ENCODE measurements at places on chromosomes 2 and 18. TPM values are rescaled to one million over a fixed set of nuclear protein-coding genes. Genes with fewer than 3 reads are reported as not detected.
A peak's percentile ranks its signal among the peaks of the same experiment; 100 is the strongest.

DNA sequence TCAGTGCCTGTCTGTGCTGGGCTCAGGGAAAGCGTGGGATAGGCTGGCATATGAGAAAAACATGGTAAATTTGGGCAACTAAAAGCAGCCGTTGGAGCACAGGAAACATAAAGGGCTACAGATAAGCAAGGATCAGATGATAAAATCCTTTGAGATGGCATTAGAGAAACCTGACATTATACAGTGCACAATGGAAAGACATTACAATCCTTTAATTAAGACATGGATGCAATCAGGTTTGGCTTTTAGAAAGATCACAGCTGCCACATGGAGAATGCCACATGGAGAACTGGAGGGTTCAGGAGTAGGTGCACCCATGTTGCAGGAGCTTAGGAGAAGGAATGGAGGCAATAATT is 117.3 kb downstream of the CDC42EP3 start:
- H3K4me1 ChIP-seq = no peaks in the 10 kb centered on the region
- H3K36me3 ChIP-seq = no peaks in the 10 kb centered on the region
- DNase-seq = no peak
- H3K27ac ChIP-seq = no peak overlapping the region
- no peaks in the 10 kb centered on the region for H3K27me3 ChIP-seq
- no peak overlapping the region for H3K4me3 ChIP-seq

- H3K4me1 ChIP-seq = no peaks in the 10 kb centered on the region
- H3K36me3 ChIP-seq = no peaks in the 10 kb centered on the region
- H3K27ac ChIP-seq = no peak overlapping the region
These were observed 55.7 kb downstream of the KLHL14 start for GRCh38 chr18:32717126-32717525.

DNA sequence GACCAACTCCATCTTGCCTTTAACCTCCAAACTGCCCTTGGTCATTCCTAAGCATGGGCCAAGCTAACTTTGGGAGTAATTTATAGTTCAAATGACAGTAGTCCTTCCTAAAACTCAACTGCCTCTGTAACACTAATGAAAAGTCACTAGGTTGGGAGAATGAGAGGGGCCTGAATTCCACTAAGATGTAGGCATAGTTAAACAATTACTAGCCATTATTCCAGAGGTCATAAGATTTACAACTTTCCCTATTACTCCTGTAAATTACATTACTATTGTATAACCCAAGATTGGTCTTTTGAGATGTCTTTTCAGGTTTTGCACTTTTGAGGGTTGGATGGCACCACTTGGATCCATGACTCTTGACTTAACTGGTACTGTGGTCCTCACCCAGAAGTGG is 94.6 kb downstream of the SPP2 start:
- DNase-seq = no peak
- no peaks in the 10 kb centered on the region for H3K36me3 ChIP-seq
- H3K4me3 ChIP-seq = no peak overlapping the region
- H3K4me1 ChIP-seq = peaks cover 13% of the 10 kb centered on the region
- no peak overlapping the region for H3K27ac ChIP-seq

DNA sequence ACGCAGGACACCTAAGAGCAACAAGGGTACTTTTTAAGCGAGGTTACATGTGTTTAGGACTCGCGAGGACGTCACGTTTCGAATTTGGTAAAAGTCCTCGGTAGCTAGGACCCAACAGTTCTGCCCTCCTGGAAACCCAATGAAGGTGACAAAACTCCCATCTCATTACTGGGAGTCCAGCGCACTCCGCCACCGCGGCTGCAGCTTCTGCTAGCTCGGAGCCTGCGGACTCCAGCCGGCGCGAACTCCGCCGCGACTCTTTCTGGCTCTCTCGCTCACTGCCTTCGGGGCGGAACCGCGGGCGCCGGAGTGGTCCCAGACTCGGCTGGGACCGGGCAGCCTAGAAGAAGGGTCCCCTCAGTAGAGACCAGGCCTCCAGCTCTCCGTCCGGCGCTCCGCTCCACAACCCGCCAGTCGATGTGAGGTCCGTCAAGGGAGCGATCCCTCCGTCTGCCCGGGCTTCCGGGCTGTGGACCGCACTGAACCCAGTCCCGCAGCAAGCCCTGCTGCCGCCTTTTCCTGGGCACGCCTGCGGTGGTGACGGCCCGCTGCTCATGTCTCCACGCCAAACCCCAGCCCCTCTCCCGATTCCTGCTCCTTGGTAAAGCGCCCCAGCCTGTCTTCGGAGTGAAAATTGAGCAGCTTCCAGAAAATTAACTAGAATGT is 3.0 kb upstream of the OSR1 start:
- H3K27me3 ChIP-seq = peaks cover 72% of the 10 kb centered on the region
- H3K4me1 ChIP-seq = peaks cover 27% of the 10 kb centered on the region
- no peak overlapping the region for H3K27ac ChIP-seq
- peak overlapping the region; percentile 84 for H3K4me3 ChIP-seq
- no peaks in the 10 kb centered on the region for H3K36me3 ChIP-seq
- no peak for DNase-seq

- no peak overlapping the region for H3K4me3 ChIP-seq
- peaks cover 2% of the 10 kb centered on the region for H3K4me1 ChIP-seq
- DNase-seq = no peak
- H3K27ac ChIP-seq = no peak overlapping the region
- no peaks in the 10 kb centered on the region for H3K36me3 ChIP-seq
These were observed 144.0 kb downstream of the BCL11A start for GRCh38 chr2:60409531-60409871.

DNA sequence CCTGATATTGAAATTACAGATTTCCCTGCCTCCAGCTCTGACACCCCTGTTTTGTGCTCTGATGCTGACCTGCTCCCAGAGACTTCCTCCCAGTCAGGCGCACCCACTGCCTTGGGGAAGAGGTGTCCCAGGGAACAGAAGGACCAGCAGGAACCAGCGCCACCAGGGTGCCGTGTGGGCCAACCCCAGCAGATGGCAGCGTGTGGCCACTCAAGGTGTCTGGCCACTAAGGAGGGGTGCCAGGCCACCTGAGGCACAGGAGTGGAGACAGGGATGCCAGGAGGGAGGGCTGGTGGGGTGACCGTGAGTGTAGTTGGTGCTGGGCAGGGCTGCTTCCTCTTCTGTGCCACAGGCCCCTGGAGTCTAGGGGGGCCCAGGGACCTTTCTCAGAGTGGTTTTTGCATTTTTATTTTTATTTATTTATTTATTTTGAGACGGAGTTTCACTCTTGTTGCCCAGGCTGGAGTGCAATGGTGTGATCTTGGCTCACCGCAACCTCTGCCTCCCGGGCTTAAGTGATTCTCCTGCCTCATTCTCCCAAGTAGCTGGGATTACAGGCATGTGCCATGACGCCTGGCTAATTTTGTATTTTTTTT is 56.0 kb downstream of the TEX44 start:
- no peak overlapping the region for H3K4me3 ChIP-seq
- no peak overlapping the region for H3K27ac ChIP-seq
- DNase-seq = no peak
- peaks cover 2% of the 10 kb centered on the region for H3K27me3 ChIP-seq

- H3K4me3 ChIP-seq = no peak overlapping the region
- peaks cover 12% of the 10 kb centered on the region for H3K4me1 ChIP-seq
- no peak overlapping the region for H3K27ac ChIP-seq
These were observed 12.8 kb downstream of the TMEM163 start for GRCh38 chr2:134705861-134706586.

DNA sequence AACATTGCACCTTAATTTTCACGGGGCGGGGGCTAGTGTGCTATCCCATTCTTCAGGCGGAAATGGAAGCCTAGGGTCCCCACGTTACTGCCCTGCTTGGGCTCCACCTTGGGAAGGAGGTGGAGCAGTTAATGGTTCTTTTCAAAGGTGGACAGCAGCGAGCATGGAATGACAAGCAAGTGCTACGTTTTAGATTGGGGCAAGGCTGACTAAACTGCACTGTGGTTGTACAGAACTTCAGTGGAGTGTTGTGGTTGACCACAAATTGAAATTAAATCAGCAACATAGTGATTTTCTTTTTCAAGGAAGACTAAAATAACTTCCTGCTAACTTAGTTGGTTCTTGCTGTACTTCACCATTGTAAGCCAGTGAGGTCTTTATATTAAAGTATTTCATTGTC is 47.0 kb downstream of the CHRNA1 start:
- H3K27me3 ChIP-seq = peaks cover 21% of the 10 kb centered on the region
- H3K4me3 ChIP-seq = no peak overlapping the region
- no peak overlapping the region for H3K27ac ChIP-seq
- no peaks in the 10 kb centered on the region for H3K36me3 ChIP-seq
- H3K4me1 ChIP-seq = peaks cover 4% of the 10 kb centered on the region
- peak; percentile 87 for DNase-seq

DNA sequence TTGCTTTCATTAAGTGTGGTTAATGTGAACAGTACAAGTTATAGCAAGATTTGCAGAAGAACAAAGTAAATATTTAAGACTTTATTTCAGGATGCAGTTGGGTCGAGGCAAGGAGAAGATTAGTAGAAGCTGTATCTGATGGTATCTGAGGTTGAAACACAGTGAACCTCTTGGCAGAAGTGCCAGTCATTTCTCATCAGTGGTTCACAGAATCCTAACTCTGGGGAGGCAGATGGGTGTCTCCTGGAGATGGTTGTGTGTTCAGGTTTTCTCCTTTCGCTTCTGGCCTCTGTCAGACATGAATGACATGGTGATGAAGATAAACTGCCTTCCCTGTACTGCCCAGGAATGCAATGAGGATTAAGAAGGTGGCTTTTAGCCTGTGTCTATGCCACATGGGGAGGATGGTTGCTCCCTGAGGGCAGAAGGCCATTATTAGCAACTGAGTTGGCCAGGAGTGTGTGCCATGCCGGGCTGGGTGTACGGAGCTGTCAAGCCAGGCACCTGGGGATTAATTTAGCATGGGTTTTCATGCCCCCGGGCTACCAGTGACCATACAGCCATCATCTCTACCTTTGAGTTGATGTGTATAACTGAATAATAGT is 28.0 kb downstream of the MGAT5 start:
- no peak overlapping the region for H3K27ac ChIP-seq
- no peak overlapping the region for H3K4me3 ChIP-seq
- no peaks in the 10 kb centered on the region for H3K27me3 ChIP-seq

DNA sequence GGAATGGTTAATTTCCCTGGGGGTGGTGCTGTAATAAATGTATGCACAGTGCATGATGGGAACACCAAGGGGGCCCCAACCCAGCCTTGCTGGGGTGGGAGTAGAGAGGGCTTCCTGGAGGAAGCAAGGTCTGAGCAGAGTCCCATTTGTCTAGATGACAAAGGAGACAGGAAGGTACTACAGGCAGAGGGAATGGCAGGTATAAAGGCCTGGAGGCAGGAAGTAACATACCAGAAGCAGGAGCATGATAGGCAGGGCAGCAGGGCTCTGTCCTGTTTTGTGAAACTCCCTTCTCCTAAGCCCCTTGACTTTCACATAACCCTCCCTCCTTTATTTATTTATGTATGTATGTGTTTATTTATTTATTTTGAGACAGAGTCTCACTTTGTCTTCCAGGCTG is 3.9 kb downstream of the GMPPA start:
- peaks cover 7% of the 10 kb centered on the region for H3K36me3 ChIP-seq
- peaks cover 30% of the 10 kb centered on the region for H3K4me1 ChIP-seq
- H3K27ac ChIP-seq = no peak overlapping the region

- no peaks in the 10 kb centered on the region for H3K36me3 ChIP-seq
- H3K27me3 ChIP-seq = no peaks in the 10 kb centered on the region
- H3K27ac ChIP-seq = no peak overlapping the region
These were observed 7.0 kb upstream of the ACTR2 start for GRCh38 chr2:65220432-65221131.

- H3K27me3 ChIP-seq = no peaks in the 10 kb centered on the region
- H3K27ac ChIP-seq = no peak overlapping the region
- peaks cover 20% of the 10 kb centered on the region for H3K4me1 ChIP-seq
- no peak overlapping the region for H3K4me3 ChIP-seq
- H3K36me3 ChIP-seq = peaks cover 4% of the 10 kb centered on the region
These were observed 19.2 kb upstream of the AP1S3 start for GRCh38 chr2:223856584-223856983.

GRCh38 chr2:28049416-28049815 is 158.9 kb downstream of the BABAM2 start:
- no peak overlapping the region for H3K27ac ChIP-seq
- peak; percentile 66 for DNase-seq
- peaks cover 17% of the 10 kb centered on the region for H3K4me1 ChIP-seq
- no peaks in the 10 kb centered on the region for H3K27me3 ChIP-seq
- no peak overlapping the region for H3K4me3 ChIP-seq
- no peaks in the 10 kb centered on the region for H3K36me3 ChIP-seq

DNA sequence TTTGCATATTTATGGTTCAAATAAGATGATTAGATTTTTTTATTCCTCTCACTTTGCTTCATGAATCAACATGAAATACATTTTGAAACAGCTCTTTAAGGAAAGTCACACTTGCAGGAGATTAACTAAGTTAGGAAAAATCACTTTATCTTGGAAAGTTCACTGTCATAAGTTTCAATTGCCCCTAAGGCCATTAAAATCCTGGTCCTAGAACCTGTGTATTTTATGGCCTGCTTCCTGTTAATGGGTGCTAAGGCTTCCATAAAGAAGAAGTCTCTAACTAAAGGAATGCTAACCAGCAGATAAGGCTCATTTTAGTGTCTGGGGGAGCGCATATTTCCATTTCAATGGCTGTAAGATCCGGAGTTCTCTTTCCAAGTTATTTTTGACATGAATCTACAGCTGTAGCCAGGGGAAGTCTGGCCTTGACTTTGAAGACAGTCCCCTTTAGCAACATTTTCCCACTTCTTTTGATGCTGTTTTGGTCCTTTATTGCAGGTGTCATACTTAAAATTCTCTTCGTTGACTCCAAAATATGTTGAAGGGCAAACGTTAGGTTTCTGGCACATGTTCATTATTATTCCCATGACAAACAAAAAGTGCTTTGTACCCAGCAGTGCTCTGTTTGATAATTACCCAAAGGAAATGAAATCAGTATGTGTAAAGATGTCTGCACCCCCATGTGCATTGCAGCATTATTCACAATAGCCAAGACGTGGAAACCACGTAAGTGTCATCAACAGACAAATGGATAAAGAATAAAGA is 34.4 kb upstream of the SH3BP4 start:
- H3K4me3 ChIP-seq = no peak overlapping the region
- H3K27ac ChIP-seq = no peak overlapping the region
- H3K27me3 ChIP-seq = no peaks in the 10 kb centered on the region
- no peaks in the 10 kb centered on the region for H3K36me3 ChIP-seq
- no peaks in the 10 kb centered on the region for H3K4me1 ChIP-seq

DNA sequence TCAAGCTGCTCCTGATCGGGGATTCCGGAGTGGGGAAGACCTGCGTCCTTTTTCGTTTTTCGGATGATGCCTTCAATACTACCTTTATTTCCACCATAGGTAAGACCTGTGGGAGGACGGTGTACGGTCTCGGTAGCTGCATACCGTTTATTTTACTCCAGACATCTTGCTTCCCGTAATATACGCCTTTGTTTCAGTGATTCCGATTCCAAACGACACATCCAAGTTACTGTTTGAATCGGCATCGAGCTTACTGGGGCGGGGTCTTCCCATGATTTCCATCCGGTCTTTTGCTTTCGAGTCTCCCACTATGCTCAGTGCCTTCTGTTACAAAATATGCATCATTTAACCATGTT is 731 bp downstream of the RAB10 start:
- peaks cover 2% of the 10 kb centered on the region for H3K36me3 ChIP-seq
- H3K27ac ChIP-seq = peak overlapping the region; percentile 94
- no peak for DNase-seq
- H3K27me3 ChIP-seq = no peaks in the 10 kb centered on the region
- peak overlapping the region; percentile 97 for H3K4me3 ChIP-seq
- H3K4me1 ChIP-seq = peaks cover 4% of the 10 kb centered on the region

- H3K4me1 ChIP-seq = no peaks in the 10 kb centered on the region
- H3K4me3 ChIP-seq = no peak overlapping the region
- peaks cover 6% of the 10 kb centered on the region for H3K27me3 ChIP-seq
- H3K36me3 ChIP-seq = no peaks in the 10 kb centered on the region
These were observed 515.2 kb upstream of the FANCL start for GRCh38 chr2:58756336-58756735.

Gene EIF2AK3
- total RNA-seq = 27.1 TPM

Gene PPP1R7
- 53.4 TPM for total RNA-seq

Gene TRAK2
- 38.8 TPM for total RNA-seq

Gene LCT
- total RNA-seq = not detected

Gene NT5DC4
- not detected for total RNA-seq

Gene ID2
- 13.6 TPM for total RNA-seq

Gene SMAD2
- 120 TPM for total RNA-seq

Gene ESPNL
- 0.07 TPM for total RNA-seq

Gene CYP1B1
- total RNA-seq = 12.9 TPM

Gene UGT1A8
- not detected for total RNA-seq
